ENCODE measurements at places on chromosomes 1 and 21.

DNA sequence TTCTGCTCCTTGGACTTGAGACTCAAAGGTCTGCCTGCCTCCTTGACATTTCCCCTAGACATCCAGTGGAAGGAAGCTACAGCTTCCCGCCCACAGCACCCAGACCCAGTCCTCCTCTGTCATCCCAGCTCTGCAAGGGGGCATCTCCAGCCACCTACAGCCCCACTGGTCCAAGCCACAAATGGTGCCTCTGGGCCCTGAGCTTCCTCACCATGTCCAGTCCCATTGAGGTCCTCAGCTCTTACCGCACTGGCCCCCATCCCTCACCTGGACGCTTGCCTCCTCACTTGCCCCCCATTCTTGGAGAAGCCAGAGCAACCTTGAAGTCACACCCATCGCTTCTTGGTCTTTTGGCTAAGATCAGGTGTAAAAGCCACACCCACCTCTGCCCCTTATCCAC is 13.2 kb downstream of the PODN start:
- no peak for DNase-seq

- DNase-seq = no peak
Measured at GRCh38 chr1:166170075-166170474, 3.3 kb upstream of the FAM78B start.

DNA sequence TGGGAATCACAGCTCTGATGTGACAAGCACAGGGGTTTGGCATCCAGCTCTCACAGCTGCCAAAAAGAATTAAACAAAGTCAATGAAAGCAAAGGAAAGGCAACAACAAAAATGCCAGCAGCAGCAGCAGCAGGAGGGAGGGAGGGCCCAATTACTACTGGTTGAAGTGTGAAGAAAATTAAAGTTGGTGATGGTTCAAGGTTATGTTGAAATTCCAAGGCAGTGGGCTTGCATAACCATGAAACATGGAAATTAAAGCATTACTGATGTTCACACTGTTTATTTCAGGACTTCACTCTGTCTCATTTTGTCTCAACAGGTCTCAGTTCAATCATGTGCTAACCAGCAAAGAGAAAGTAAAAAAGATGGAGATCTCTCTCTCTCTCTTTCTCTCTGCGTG is 220.3 kb upstream of the LYPLAL1 start:
- no peak for DNase-seq

DNA sequence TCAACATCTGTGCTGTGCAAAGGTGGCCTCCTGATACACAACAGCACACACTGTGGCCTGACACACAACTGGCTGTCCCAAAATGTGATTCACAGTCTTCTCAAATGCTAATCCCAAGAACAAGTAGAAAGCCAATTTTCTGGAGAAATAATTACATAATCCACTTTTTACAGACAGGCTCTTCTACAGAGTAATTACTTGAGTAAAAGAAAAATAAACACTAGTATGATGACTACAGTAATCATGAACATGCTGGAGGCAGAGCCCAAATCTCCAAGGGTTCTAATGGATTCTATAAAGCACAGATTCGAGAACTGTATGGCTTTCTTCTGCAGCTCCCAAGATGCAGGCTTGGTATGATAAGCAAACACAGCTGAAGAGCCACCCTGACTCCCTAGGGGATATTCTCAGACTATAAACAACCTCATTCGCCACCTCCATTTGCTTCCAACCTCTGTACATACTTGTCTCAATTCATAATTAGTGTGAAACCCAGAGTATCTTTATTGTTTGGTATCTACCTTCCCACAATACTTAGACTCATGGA is 81.9 kb downstream of the SIPA1L2 start:
- no peak for DNase-seq

DNA sequence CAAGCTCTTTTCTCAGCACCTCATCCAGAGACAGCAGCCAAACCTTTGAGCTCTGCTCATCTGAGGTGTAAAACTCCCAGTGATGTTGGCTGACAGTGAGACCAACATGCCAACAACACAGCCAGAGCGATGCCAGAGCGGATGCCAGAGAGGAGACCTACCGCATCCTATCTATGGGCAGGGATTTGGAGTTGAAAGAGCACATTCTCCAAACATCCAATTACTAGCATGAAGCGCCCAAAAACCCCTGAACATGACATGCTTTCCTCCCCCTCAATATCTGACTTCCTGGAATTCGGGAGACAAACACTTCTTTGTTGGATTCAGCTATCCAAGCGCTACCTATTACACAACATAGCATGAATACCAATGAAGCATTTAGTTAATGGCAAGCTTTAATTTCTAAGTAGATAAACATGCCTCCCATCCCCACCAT is 23.1 kb upstream of the PAXBP1 start:
- no peak for DNase-seq

- DNase-seq = peak; percentile 77
Measured at GRCh38 chr1:186535388-186536133, 74.6 kb upstream of the PDC start.

- no peak for DNase-seq
Measured at GRCh38 chr21:45029948-45030681, 44.3 kb upstream of the ADARB1 start.

GRCh38 chr1:176165573-176165972 is 41.5 kb downstream of the COP1 start:
- DNase-seq = no peak

DNA sequence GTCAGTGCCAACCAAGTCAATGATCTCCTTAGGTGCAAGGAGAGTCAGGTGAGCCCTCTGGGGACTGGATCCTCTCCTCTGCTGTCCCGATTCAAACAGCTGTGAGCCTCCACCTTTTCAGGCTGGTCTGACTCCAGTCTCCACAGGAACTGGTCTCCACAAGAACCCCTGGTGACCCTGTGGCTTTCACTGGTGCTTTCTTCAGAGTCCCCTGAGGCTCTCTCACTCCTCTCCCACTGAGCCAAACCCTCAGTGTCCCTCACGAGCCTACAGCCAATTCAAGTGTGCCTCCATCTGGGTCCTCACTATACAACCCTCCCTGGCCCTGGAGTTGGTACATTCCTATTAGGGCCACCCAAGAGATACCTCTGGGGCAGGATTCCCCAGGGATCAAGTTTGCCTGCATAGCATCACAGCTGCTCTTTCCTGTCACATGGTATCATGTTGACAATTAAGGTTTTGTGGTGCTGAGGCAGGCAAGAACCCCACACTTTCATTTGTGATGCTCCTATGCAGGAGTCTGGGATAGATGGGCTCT is 5.2 kb upstream of the NGF start:
- no peak for DNase-seq

DNA sequence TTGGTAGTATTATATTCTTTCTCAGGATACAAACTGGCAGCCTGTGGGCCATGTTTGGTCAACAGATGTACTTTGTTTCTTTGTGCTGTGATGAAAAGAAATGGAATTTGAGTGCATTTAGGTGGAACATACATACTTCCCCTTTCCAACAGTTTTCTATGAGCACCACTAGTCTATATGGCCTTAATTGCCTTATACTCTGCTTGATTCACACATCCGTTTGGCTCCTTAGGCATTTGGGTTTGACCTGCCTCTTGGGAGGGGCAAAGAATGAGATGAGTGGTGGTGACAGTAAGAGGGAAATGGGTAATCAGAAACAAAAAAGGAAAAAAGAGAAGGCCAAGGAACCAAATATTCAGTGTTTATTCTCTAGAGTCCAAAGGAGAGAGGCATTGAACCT is 17.0 kb downstream of the CFAP126 start:
- no peak for DNase-seq

Data from SK-N-MC (cell line).